HS-5 (cell line): ENCODE measurements at places on chromosomes 7 and 10.

GRCh38 chr10:103111031-103111917 is 81.8 kb downstream of the NT5C2 start:
- DNase-seq: no peak

GRCh38 chr10:17214526-17214925 is 13.1 kb upstream of the TRDMT1 start:
- no peak for DNase-seq

GRCh38 chr7:116342125-116342524 is 131.8 kb downstream of the TES start:
- no peak for DNase-seq

DNA sequence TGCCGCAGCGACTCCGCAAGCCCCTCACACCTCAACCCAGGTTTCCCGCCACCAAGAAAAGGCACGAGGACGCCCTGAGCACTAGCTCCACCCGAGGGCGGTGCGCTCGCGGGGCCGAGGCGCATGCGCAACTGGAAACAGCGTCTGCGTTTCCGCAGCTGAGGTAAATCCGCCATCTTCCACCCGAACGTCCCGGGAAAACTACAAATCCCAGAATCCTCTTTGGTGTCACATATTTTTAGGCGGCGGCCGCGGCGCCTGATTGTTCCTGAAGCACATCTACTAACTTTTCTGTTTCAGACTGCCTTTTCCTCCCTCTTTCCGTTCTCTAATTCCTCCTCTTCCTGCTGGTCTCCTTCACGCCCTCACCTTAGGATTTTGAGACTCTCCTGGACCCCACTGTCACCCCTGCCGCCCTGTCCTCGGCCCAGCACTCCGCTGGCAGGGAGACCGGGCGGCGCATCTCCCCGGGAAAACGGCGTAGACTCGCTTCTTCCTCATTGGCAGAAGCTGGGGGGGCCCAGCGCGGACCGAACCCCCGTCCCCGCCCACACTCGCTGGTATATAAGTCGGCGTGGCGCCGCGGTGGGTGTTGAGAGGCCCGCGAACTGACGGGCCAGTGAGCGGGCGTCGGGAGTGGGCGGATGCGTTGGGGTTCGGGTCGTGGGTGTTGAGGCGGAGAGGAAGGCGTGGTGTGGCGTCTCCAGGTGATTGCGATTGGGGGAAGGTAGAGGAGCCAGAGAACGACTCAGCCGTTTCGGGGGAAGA is at the start of gene ZCWPW1:
TSS of gene ZCWPW1 (minus strand) at position 505 of the 768 bp plus-strand sequence. CDS start 8,054 bp downstream, outside the sequence.
- DNase-seq: peak; percentile 87

GRCh38 chr10:8731121-8732095 is 676.9 kb downstream of the GATA3 start:
- DNase-seq: no peak

DNA sequence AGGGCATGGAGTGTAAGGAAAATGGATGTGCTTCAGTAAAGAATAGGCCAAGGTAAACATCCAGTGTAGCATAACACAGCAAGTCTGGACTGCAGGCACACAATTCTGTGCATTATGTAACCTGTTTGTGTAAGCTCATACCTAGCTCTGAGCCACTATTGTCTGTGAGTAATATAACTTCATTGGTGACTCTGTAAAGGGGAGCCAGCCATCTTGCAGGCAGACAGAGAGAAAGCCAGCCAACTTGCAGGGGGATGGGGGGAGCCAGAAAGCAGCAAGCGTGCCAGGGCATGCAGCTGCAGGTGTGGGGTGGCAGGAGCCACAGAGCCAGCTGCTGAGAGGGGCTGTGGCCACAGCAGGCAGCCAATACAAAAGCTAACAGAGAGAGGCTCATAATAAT is 449.2 kb downstream of the IPMK start:
- DNase-seq: no peak

DNA sequence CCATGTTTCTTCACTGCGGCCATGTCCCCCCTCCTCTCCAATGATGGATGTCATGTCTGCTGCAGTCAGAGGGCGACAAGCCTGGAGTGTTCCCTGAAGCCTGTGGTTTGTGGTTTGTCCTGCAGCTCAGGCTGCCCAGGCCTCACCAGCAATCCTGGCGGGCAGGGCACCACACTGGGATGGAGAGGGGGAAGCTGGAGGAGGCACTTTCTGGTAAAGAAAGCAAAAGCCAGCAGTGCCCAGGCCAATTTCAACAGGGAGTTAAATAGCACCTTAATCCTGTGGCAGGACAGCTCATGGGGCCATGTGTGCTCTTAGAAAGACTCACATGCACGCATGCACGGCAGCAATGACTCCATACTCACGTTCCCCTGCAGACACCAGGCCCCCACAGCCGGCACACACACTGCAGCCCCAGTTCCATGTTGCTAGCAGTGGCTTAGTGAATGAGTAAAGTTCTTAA is 158.3 kb downstream of the EGFR start:
- DNase-seq: no peak

- peak; percentile 76 for DNase-seq
Observed at GRCh38 chr7:100516135-100516812, 22.7 kb upstream of the AGFG2 start.

DNA sequence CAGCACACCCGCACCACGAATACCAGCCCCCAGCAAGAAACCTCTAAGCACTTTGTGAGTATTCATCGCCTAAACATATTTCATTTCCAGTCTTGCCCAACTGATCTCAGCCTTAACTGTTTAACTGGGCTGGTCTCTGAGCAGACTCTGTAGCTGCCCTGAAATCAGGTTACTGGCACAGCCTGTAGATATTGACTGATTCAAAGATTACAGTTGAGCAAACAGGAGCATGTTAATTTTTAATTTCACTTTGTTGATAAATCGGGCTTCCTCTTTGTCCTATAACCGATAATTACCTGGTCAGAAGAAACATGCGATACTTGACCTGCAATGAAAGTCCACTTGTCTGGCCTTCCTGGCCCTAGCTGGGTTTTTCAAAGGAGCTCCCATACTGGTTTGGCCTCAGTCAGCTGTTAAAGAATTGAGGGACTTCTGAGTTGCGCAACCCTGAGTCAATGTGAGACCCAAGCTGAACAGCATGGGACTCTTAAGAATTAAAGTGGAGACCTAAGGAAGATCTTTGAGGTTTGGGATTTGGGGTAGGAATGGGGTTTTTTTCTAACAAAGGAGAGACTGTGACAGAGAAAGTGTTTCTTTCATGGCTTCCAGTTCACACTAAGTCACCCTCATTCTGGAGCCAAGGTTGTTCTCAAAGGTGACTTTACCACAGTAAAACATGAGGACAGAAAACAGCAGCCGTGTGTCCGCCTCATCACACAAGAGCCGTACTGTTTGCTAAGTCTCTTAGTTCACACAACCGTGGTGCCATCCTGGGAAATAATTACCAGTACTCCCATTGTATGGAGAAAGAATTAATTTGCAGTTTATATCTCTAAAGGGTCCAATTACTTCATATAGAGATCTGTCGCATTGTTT is 75.9 kb downstream of the PPP1R3C start:
- no peak for DNase-seq

DNA sequence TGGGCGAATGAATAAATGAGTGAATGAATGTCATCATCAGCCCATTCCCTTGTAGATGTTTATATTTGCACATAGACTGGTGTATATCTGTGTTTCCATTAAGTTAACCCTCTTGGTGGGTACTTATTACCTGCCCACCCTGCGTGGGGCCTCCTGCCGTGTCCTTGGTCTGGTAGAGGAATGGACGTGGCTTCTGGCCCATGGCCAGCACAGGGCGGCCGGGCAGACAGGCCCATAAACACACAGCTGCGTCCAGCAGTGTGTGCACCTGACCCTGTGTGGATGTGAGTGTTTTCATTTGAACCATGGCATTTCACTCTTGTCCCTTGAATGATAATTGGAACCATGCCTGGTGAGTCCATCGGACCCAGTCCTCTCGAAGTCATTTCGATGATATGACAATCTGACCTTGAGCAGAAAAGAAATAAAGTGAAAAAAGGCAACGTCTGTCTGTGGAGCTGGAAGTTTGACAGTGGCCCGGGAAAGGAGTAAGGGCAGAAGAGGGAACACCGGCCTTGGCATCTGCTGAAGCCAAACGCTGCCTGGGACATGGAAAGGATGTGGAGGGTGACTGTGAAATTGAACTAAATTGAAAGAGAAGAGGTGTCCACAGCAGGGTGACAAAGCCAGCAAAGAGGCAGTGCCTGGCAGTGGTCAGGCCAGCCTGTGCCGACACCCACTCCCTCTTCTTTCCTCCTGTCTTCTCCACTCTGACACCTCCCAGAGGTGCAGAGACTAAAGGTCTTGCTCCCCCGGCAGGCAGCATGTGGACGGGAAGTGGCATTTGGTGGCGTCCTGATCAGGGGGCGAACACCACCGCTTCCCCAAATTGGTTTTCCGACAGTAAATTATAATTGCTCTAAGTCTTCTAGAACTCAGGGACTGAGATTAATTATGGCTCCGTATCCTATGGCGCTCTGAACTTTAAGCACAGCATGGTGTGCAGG is 199.0 kb upstream of the ZMIZ1 start:
- no peak for DNase-seq

DNA sequence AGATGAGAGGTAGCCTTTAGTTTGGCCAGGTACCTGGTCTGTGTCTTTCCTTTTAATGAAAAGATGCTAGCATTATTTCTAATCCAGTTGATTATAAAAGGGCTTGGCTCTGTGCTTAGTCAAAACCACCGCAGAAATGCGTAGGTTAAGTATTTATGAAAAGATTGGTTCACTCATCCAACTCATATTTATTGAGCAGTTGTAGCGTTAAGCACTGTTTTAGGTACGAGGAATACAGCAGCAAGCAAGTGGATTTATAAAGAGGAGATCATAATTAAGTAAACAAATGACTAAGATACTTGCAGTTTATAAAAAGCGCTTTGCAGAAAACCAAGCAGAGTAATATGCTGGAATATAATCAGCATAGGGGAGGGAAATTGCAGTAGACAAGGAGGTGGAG is 129.8 kb downstream of the PPP1R17 start:
- DNase-seq: no peak

DNA sequence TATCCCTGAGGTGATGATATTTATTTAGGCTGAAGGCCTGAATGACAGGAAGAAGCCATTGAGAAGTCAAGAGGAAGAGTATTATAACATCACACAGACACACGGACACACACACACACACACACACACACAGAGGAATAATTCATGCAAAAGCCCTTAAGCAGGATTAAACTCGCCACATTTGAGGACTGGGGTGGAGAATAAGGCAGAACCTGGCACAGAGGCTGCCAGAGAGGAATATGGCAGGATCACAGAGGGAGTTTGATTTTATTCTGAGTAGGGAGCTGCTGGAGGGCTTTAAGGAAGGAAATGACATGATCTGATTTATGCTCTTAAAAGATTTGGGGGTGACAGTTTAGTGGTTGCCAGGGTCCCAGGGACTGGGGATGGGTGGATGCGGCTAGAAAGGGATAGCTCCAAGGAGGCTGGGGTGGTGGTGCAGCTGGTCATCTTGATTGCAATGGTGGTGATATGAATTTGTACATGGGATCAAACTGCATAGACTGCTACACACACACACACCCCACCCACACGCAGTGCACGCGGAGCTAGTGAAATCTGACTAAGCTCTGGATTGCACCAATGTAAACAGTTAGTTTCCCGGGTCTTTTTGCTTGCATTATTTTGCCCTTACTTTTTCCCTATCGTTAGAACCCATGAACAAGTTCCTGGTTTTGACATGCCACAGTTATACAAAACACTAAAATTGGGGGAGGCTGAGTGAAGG is 11.2 kb downstream of the SMURF1 start:
- no peak for DNase-seq

DNA sequence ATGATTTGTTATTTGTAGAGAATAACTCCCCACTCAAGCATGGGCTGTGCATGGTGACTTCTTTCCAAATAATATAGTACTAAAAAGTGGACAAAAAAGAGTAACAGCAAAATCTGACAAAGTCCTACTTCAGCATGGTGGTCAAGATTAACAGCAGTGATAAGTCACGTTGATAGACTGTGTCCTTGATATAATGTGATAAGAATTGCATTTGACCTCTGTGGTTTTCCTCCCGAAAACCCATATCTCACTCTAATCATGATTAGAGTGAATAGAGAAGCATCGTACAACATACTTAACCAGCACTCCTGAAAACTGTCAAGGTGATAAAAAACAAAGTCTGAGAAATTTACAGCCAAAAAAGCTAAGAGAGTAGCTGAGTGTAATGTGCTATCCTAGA is 42.4 kb downstream of the REEP3 start:
- no peak for DNase-seq

DNA sequence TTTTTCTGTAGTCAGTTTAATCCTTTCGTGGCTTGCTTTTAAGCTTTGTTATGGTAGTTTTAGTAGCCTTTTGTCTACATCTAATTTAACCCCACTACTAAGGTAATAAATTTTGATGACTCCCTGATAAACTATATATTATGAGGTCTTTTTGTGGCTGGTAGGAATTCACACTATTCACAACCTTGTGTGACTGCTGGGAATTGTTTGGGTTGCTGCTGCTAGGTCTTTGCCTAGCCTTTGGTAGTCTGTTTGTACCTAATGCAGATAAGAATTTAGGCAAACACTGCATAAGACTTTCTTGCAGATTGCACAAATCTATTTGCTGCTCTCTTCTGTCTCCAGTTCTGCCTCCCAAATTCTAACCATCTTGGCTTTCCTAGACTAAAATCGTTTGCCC is 58.3 kb downstream of the SHOC2 start:
- no peak for DNase-seq

DNA sequence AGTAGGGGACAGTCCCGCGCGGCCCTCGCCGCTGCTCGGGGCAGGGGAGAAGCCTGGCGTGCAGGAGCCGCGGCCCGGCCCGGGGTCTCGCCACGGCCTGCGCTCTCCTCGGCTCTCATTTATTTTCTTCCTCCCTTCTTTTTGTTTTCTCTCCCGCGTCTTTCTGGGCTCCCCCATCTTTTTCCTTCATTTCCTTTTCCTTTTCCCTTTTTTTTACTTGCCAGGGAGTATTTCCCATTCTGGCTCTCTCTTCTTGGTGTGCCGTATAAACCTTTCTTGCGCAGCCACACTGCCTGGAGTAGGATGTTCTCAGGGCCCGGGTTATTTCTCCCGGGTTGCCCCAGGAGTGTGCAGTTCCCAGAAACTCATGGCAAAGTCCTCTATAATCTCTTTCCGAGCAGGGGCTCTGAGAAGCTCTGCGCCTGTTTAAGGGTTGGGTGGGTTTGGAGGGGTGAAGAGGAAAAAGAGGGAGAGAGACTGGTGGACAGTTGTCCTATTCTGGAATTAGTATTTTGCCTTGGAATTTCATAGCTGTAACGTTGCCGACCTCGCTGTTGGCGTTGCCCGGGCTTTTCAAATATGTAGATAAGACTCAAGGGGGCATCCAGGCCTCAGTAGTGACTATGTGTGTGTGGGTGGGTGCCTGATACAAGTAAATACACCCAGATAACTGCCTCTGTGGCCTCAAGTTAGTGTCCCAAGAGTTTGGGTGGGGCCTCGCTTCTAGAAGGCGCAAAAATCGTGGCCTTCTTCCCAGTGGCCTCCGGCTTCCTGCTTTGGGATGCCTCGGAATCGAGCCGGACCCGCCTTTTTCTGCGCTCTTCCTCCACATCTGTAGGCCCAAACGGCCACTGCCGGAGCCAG is 4.3 kb upstream of the ZNF503 start:
- no peak for DNase-seq

- no peak for DNase-seq
Observed at GRCh38 chr10:19788075-19788686, 28.1 kb upstream of the PLXDC2 start.
